ENCODE measurements at places on chromosomes 16 and 17.

DNA sequence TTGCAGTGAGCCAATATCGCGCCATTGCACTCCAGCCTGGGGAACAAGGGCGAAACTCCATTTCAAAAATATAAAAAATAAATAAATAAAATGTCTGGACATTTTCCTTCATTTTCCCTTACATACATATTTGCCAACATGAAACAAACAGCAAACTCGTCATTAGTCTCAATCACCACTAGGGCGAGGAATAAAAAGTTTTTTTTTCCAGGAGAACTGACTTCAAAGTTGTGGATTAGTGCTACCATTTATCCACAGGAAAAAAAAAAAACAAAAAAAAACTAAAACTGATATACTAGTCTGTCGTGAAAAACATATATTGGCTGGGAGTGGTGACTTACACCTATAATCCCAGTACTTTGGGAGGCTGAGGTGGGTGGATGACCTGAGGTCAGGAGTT, 77.0 kb upstream of the MTMR4 start:
- no peak for DNase-seq

GRCh38 chr16:30813821-30814189, 26.8 kb upstream of the ZNF629 start:
- DNase-seq, result no peak

DNA sequence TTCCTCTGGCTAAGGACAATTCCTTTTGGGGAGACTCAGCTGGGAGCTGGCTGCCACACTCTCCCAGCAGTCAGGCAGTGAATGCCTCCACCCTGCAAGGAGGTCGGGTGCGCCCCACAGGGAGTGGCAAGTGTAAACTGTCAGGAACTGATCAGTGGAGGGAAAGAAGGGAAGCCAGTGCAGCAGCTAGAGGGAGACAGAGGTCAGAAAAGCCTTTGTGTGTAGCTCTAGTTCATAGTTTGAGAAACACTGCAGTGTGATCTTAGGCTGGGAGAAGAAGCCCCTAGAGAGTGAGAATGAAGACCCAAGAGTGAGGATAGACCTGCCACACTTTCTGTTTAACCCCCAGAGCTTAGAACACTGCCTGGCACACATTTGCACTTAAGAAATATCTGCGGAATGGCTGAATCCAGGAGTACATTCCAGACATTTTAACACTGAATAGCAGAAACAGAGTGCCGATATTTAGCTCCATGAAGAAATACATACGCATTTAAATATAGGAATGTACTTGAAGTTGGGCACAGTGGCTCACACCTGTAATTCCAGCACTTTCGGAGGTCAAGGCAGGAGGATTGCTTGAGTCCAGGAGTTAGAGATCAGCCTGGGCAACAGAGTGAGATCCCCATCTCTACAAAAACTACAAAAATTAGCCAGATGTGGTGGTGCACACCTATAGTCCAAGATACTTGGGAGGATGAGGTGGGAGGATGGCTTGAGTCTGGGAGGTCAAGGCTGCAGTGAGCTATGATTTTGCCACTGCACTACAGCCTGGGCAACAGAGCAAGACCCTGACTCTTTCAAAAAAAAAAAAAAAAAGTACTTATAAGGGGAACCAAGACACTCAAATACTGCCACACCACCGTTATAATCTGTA, 11.1 kb upstream of the SLC5A11 start:
- no peak for DNase-seq

GRCh38 chr17:22460461-22461063, 768.2 kb downstream of the KCNJ18 start:
- no peak for DNase-seq

DNA sequence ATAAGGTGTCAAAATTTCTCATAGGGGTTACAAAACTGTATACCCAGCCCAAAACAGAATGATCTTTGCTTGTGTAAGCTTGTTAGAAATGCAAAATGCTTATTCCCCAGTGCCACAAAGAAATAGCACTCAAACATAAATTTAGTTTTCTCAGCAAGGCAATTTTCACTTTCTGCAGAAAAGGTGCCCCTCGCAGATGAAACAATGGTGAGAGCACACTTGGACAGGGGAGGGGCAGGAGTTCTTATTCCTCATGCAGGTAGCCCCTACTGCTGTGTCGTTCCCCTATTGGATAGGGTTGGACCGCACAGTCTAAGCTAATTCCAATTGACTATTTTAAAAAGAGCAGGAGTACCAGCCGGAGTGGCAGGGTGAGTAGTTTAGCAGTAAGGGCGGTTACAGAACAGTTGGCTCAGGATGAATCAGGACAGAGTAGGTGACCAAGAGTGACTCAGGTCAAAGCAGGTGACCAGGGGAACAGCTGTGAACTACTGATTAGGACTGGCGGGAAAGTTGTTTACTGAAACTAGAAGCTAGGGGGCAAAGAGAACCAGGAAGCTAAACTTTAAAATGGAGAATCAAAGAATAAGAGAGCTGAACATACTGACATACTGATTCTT, 5.5 kb upstream of the LDHD start:
- DNase-seq, result no peak

- DNase-seq, result no peak
Observed at GRCh38 chr16:35636480-35637230, 2177.2 kb downstream of the TP53TG3F start.

DNA sequence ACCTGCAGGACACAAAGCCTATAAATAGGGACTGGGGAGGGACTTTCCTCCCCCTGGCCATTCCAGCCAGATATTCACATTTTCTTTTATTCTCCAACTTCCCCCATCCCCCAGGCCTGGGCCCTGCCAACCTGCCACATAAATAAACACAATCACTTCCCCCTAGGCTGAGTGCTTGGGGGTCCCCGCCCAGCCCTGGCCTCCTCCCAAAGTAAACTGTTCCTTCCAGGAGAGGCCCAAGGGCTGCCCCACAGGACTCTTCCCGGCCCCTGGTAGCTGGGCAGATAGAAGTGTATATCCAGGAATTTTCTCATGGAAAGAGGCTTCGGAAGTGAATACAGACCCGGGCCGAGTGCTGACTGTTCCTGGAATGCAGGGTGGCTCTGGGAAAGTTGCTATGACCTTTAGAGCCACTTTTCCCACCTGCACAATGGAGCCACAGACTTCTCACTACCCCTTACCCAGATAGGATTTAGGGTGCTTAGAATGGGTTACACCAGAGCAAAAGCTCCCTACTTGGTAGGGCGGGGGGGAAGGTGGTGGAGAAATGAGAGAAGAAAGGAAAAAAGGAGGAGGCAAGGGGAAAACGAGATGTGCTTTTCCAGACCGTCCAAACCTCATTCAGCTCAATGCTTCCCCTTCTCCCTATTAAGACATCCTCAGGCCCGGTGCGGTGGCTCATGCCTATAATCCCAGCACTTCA, 8.5 kb downstream of the CSF3 start:
- no peak for DNase-seq

Measured in CD4-positive, CD25-positive, alpha-beta regulatory T cell (primary cell).